ENCODE measurements at places on chromosomes 5 and 9.

DNA sequence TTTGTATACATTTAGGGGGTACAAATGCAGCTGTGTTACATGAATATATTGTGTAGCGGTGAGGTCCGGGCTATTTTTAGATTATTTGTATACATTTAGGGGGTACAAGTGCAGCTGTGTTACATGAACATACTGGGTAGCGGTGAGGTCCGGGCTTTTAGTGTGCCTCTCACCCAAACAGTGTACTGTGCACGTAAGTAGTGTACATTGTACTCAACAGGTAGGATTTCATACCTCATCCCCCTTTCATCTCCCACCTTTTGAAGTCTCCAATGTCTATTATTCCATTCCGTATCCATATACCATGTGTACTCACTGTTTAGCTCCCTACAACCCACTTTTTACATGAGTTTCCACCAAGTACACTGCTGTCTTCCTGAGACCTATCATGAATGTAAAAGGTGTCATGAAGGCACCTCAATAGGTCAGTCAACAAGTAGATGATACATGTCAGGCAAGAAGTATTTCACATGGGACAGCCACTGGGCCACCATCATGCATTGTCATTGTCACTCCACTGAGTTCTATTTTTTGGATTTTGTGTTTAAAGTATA, 27.7 kb downstream of the SKP1 start:
- no peak for DNase-seq

GRCh38 chr5:56056875-56057274, 62.1 kb upstream of the IL6ST start:
- no peak for DNase-seq

DNA sequence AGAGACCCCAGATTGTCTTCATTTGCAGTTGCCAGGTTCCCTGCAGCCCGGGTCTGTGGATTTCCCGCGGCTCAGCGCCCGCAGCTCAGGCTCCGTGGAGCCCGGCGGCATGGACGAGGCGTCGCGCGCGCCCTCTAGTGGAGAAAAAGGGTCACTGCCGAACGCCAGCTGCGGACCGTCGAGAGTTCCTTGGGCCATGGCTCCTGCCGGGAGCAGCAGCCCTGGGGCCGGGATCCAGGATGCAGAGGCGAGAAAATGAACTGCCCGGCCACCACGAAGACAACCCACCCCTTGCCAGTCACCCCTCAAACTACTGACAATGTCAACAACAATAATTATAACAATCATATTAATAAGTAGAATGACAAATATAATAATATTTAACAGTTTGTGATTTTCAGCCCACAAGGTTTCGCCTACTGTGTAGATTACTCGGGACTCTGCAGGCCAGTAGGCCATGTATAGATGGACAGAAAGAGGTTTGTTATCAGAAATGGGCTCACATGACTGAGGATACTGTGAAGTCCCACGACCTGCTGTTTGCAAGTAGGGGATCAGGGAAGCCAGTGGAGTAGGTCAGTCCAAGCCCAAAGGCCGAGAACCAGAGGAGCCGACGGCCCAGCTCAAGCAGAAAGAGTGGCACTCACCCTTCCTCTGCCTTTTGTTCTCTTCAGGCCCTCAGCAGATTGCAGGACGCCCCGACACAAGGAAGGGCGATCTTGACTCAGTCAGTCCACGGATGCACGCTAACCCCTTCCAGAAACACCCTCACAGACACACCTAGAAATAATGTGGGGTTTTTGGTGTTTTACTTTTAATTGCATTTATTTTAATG, 43.1 kb downstream of the BOD1 start:
- DNase-seq, result peak; percentile 39

- DNase-seq, result no peak
Measured at GRCh38 chr5:81850501-81851357, 99.8 kb upstream of the SSBP2 start.

GRCh38 chr9:73180403-73180802, 28.7 kb downstream of the ANXA1 start:
- DNase-seq, result no peak

DNA sequence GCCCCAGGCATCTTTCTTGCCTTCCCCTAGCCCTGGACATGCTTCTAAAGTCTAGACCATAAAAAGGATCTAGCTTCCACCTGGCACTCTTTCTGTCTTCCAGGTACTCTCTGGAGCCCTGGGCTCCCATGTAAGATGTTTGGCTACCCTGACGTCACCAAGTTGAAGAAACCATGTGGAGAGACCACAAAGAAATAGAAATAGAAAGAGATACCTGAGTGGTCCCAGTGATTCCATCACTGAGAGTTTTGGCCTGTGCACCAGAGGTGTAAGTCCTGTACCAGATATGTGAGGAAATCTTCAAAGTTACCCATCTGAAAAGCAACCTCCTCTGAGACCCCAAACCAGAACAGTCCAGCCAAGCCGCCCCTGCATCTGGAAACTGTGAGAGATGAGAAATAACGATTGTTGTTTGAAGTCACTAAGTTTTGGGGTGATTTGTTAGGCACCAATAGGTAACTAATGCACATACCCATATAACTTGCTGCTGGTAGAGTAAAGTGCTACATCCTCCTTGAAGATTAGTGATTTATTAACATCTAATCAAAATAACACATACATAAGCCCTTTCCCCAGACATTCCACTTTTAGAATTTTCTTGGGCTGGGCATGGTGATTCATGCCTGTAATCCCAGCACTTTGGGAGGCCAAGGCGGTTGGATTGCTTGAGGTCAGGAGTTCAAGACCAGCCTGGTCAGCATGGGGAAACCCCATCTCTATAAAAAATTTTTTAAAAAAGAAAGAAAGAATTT, 85.7 kb upstream of the LHFPL2 start:
- DNase-seq, result no peak

DNA sequence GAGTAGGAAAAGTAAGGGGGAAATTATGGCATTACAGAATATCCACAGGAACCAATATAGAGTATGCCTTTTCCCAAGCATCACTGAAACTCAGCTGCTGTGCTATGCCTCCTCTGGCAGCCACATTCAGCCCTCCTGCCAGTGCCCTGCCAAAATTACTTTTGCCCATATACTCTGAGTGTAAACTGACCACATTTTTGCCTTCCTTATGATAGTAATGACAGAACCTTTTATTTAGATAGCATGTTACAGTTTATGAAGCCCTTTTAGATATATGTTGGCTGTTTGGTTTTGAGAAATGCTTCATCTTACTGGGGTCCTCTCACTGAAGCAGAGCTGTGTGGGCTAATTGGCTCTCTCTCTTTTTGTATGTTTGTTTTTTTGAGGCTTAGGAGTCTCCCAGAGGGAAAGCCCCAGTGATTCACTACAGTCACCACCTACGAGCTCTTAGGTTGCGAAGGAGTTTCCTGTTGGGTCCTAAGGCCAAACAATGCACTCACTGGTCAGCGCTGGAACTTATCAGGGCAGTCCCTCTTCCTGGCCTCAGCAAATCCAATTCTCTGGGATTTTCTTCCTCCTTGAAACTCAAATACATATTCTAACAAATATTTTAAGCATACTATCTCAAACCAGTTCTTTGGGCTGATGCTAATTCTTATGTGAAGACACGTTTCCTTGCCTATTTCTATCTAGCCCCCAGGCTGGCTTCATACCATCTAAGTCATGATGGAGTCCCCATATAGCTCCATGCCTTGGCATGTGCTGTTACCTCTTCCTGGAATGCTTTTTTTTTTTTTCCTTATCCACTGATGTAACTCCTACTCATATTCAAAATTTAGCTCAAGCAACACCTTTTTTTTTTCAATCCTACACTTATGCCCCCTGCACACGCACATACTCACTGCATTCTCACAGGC, 3.7 kb downstream of the PHF24 start:
- DNase-seq, result no peak

GRCh38 chr5:127612441-127613141, 36.3 kb upstream of the CTXN3 start:
- DNase-seq, result no peak

DNA sequence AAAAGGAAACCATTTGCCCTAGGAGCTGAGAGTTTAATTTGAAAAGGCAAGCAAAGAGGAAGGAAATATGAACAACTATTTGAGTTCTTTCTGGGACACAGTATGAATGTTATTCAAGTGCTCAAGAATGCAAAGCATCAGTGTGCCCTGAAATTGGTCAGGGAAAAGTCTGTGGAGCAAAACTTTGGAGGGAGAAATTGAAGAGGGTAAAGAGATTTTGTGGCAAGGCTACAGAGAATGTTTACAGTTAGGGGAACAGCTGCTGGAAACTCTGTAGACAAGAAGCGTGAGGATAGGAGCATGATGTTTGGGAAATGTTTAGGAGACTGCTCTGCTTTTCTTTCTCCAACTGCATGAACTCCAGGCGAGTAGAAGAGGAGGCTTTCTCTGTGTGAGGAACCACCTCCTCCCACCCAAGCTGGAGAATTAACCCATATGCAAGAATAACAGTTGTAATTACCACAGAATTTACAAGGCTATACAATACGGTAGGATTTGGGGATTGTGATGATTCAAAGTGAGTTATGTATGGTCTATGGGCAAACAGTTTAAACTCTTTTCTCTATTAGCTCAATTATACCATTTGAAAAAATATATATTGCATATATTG, 75.4 kb upstream of the IL7R start:
- no peak for DNase-seq

GRCh38 chr5:2755076-2755680, 3.7 kb upstream of the IRX2 start:
- DNase-seq, result no peak

- DNase-seq, result no peak
Measured at GRCh38 chr5:6505416-6505755, 56.7 kb downstream of the UBE2QL1 start.

GRCh38 chr5:124461157-124461556, 285.3 kb downstream of the ZNF608 start:
- no peak for DNase-seq

DNA sequence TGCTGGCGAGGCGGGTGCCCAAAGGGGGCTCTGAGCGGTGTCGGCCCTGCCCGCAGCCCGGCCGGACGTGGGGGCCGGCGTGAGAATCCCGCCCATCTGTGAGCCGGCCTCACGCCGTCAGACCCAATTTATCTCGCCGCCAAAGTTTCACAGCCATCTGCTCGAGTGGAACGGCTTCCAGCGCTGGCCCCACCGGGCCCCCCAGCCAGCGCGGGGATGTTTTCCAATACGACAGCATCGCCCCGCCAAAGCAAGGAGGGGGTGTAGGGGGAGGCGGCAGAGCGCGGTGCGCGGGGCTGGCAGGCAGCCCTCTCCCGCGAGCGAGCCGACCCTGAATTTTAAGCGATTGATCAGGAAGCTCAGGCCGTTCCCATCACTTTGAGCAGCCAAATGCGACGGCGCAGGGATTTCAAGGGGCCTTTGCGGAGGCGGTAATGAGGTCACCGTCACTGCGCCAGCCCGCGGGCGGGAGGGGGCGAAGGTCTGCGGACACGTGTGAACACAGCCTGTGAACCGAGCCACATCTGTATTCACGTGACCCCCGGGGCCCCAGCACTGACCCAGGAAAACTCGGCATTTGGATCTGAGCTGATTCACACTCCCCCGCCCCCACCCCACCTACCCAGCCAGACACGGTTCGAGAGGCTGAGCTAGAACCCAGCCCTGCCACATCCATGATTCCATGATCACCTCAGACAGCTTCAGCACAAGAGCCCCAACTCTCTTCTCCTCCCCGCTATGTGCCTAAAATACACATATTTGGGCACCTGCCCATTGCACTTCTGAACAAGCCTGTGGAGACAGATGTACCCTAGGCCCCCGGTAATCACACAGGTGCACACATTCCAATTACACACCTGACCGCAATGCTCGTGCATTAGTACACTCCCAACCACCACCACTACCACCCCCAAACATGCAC, 47.8 kb upstream of the PSD2 start:
- DNase-seq, result peak; percentile 21
